ENCODE measurements at places on chromosomes 4 and X.

DNA sequence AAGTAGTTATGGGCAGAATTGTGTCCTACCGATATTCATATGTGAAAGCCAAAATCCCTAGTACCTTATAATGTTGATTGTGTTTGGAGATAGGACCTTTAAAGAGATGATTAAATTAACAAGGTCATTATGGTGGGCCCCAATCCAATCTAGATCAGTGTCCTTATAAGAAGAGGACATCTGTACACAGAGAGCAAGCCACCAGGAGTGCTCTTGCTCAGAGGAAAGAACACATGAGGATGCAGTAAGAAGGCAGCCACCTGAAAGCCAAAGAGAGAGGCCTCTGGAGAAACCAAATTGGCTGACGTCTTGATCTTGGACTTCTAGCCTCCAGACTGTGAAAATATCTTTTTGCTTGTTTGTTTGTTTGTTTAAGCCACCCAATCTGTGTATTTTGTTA lies 1290.8 kb upstream of the PABPC4L start:
- DNase-seq, result no peak

GRCh38 chr4:121358473-121358872 lies 22.3 kb downstream of the QRFPR start:
- no peak for DNase-seq

DNA sequence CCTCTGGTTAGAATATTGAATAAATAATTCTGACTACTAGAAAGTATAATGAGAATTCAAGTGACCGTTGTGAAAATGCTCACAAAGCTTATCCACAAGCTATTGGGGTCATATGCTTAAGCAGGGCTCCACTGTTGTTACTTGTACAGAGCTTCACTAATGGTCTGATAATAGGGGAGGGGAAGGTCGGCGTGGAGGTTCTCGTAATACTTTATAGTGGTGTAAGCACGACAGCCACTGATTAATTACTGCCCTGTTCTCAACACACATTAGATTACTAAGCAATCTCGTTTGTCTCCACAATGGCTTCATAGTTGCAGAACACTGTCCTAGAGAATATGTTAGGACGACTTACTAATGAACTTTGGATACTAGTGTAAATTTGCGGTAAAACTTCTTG lies 11.6 kb downstream of the UNC5C start:
- peak; percentile 62 for DNase-seq

- DNase-seq, result no peak
These were observed 4.7 kb downstream of the THAP9 start for GRCh38 chr4:82905205-82905604.

DNA sequence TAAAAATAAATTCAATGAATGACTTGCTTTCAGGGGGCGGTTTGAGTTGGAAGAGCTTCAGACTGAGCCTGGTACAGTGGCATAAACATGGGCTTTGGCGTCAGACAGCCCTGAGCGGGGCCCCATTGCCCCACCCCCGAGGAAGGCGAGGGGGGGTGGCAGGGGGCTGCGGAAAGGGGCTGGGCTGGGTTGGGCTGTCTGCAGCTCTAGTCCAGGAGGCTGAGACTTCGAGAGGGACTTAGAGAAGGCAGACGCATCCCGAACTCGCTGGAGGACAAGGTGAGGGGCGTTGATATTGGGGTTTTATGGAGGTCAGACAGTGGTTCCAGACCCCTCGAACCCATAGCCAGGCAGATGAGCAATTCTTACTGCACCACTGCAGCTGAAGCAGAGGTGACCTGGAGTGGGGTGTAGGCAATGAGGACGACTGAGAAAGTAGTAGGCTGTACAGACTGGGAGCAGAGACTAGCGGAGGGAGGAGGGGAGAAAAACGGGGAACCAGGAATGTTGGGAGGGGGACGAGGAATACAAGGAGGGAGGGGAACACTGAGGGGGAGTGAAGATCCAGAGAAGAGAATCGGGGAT lies at the start of gene MAGED2:
Gene MAGED2, plus strand, starts transcription at position 222 of the 585 bp plus-strand sequence. CDS start 1,587 bp downstream, outside the sequence.
- DNase-seq, result peak; percentile 46

GRCh38 chr4:152161676-152162330 lies 374.1 kb downstream of the FBXW7 start:
- no peak for DNase-seq

DNA sequence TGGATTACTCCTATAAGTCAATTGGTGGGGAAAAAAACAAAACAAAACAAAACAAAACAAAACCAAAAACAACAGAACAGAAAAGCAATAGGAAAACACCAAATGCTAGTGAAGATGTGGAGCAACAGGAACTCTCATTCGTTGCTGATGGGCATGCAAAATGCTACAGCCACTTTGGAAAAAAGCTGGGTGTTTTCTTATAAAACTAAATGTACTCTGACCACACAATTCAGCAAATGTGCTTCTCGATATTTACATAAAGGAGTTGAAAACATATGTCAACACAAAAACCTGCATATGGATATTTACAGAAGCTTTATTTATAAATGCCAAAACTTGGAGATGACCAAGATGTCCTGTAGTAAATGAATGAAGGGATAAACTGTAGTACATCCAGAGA lies 703.6 kb upstream of the FAM241A start:
- no peak for DNase-seq

All from globus pallidus (tissue), 1 donor.